GM12878 (cell line): ENCODE measurements at places on chromosomes 6 and 20. TPM values are rescaled to one million over a fixed set of nuclear protein-coding genes. Genes with fewer than 3 reads are reported as not detected.

GRCh38 chr6:120077489-120077888, 727.9 kb upstream of the MAN1A1 start:
- no peak overlapping the region for H3K27ac ChIP-seq
- H3K4me1 ChIP-seq: no peaks in the 10 kb centered on the region
- DNase-seq: no peak
- no peaks in the 10 kb centered on the region for H3K27me3 ChIP-seq
- H3K4me3 ChIP-seq: no peak overlapping the region
- H3K36me3 ChIP-seq: no peaks in the 10 kb centered on the region

Gene STMND1
- not detected in 2 replicates for total RNA-seq

DNA sequence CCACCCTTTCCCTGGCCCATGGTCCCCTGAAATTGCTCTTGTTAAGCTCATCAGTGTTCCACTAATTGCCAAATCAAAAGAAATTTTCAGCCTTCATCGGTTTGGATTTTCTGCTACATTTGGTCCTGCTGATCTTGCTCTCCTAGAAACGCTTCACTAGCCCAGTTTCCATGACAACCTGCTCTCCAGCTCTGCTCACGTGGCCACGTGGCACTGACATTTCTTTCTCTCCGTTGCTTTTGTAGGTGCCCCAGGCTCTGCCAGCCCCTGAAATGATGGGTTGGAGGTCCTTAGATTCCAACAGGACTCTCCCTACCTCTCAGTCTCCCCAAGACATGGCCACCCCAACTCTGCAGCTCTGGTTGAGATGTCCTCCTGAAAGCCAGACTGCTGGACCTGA, 45.8 kb upstream of the NNAT start:
- no peaks in the 10 kb centered on the region for H3K36me3 ChIP-seq
- H3K27ac ChIP-seq: no peak overlapping the region
- no peak for DNase-seq
- no peak overlapping the region for H3K4me3 ChIP-seq
- no peaks in the 10 kb centered on the region for H3K4me1 ChIP-seq

- no peak overlapping the region for H3K4me3 ChIP-seq
- no peaks in the 10 kb centered on the region for H3K36me3 ChIP-seq
- H3K4me1 ChIP-seq: no peaks in the 10 kb centered on the region
- no peaks in the 10 kb centered on the region for H3K27me3 ChIP-seq
- DNase-seq: no peak
Observed at GRCh38 chr20:16243470-16243869, 329.8 kb downstream of the KIF16B start.

- no peaks in the 10 kb centered on the region; the same call in 1 of the 2 replicates for H3K4me1 ChIP-seq
- no peaks in the 10 kb centered on the region for H3K36me3 ChIP-seq
- H3K4me3 ChIP-seq: no peak overlapping the region
Observed at GRCh38 chr6:99338188-99338587, 11.3 kb downstream of the FAXC start.

DNA sequence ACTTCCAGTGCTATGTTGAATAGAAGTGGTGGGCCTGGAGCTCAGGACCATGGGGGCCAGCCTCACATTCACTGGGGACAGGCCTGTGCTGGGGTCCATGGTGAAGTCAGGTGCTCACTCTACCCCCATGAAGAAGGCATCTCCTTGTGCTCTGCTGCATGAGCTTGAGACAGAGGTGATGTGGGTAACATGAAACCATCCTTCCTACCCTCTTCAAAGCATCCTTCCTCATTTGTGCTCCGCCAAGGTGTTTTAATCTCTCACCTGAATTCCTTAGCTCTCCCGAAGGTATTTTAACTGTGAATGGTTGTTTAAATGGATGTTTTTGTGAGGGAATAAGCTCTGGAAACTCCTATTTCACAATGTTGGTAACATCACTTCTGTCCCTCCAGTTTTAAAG, 209.6 kb upstream of the PCSK2 start:
- no peak for DNase-seq
- no peaks in the 10 kb centered on the region for H3K27me3 ChIP-seq
- no peaks in the 10 kb centered on the region for H3K36me3 ChIP-seq
- no peak overlapping the region for H3K27ac ChIP-seq
- H3K4me3 ChIP-seq: no peak overlapping the region
